ENCODE measurements at places on chromosomes 2 and 18. TPM values are rescaled to one million over a fixed set of nuclear protein-coding genes. Genes with fewer than 3 reads are reported as not detected.

The DSG2 gene
- 8.2 TPM for polyA plus RNA-seq

The SIX2 gene
- 1.1 TPM for polyA plus RNA-seq

- peaks cover 17% of the 10 kb centered on the region for H3K4me1 ChIP-seq
- H3K36me3 ChIP-seq: no peaks in the 10 kb centered on the region
- peaks cover 16% of the 10 kb centered on the region for H3K27me3 ChIP-seq
- H3K27ac ChIP-seq: peak overlapping the region; percentile 43
- no peak overlapping the region for H3K4me3 ChIP-seq
These were observed 416.0 kb upstream of the HS6ST1 start for GRCh38 chr2:128734521-128735295.

DNA sequence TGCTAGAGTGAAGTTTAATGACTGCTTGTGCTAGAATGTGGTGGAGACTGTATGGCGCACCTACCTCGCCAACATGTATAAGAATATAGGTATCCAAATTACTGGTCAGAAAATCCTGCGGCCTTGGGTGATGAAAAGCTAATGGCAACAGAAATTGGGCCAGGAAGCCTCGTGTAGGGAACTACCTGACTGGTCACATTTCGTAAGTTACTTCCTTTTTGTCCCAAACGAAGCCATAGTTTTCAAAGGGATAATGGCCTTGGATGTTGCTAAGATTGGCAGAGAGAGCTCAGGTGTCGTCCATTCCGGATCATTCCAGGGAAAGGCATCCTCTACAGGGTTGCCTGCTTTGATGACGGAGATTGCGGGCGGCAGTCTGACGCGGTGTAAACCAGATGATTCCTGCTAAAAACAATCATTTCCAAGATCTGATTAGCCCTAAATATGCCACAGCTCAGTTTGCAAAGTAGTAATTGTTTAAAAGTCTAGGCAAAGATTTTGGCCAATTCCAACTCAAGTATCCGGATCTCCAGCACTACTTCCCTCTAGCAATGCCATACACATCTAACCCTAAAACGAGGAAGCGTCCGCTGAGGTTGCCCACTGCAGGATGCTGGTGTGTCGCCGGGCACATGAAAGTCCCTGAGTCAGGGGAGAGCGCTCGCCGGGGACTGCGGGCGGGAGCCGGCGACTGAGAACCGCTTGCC is 708 bp upstream of the MALT1 start:
- H3K36me3 ChIP-seq: no peaks in the 10 kb centered on the region
- no peak for DNase-seq
- peak overlapping the region; percentile 81 for H3K4me3 ChIP-seq
- no peaks in the 10 kb centered on the region for H3K27me3 ChIP-seq

- no peaks in the 10 kb centered on the region for H3K36me3 ChIP-seq
- no peak overlapping the region for H3K4me3 ChIP-seq
- H3K27ac ChIP-seq: no peak overlapping the region
- H3K4me1 ChIP-seq: no peaks in the 10 kb centered on the region
- no peak for DNase-seq
These were observed 214.4 kb upstream of the DSEL start for GRCh38 chr18:67730886-67731285.

GRCh38 chr2:56313500-56313921 is 129.7 kb downstream of the CCDC85A start:
- H3K36me3 ChIP-seq: no peaks in the 10 kb centered on the region
- peak overlapping the region; percentile 26 for H3K27ac ChIP-seq
- no peak for DNase-seq
- H3K4me1 ChIP-seq: peaks cover 6% of the 10 kb centered on the region
- H3K4me3 ChIP-seq: no peak overlapping the region
- no peaks in the 10 kb centered on the region for H3K27me3 ChIP-seq

Data from heart right ventricle (tissue), 16 donors.